ENCODE measurements at places on chromosomes 6 and 20. TPM values are rescaled to one million over a fixed set of nuclear protein-coding genes. Genes with fewer than 3 reads are reported as not detected.

NRSN1 gene
- polyA plus RNA-seq = not detected

TMEM244 gene
- polyA plus RNA-seq = not detected

MUC21 gene
- polyA plus RNA-seq = not detected

OPRL1 gene
- 2.0 TPM for polyA plus RNA-seq

CLIC5 gene
- polyA plus RNA-seq = not detected

BFSP1 gene
- 2.5 TPM for polyA plus RNA-seq

SIM1 gene
- polyA plus RNA-seq = 0.14 TPM

IL20RA gene
- not detected for polyA plus RNA-seq

NKAIN2 gene
- polyA plus RNA-seq = 0.03 TPM

TP53TG5 gene
- not detected for polyA plus RNA-seq
